ENCODE measurements at places on chromosomes 6 and 20.
A peak's percentile ranks its signal among the peaks of the same experiment; 100 is the strongest.

DNA sequence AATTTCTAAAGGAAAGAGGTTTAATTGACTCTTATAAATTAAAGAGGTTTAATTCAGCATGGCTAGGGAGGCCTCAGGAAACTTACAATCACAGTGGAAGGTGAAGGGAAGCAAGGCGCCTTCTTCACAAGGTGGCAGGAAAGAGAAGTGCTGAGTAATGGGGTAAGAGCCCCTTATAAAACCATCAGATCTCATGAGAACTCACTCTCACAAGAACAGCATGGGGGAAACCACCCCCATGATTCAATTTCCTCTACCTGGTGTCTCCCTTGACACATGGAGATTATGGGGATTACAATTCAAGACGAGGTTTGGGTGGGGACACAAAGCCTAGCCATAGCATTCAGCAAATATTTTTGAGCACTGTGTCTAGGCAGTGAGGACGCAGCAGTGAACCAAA is 3.9 kb upstream of the IPCEF1 start:
- DNase-seq: no peak

- no peak for DNase-seq
These were observed 139.7 kb downstream of the MTHFD1L start for GRCh38 chr6:151005164-151005563.

GRCh38 chr6:165804331-165805066 is 141.5 kb upstream of the PDE10A start:
- peak; percentile 2 for DNase-seq

DNA sequence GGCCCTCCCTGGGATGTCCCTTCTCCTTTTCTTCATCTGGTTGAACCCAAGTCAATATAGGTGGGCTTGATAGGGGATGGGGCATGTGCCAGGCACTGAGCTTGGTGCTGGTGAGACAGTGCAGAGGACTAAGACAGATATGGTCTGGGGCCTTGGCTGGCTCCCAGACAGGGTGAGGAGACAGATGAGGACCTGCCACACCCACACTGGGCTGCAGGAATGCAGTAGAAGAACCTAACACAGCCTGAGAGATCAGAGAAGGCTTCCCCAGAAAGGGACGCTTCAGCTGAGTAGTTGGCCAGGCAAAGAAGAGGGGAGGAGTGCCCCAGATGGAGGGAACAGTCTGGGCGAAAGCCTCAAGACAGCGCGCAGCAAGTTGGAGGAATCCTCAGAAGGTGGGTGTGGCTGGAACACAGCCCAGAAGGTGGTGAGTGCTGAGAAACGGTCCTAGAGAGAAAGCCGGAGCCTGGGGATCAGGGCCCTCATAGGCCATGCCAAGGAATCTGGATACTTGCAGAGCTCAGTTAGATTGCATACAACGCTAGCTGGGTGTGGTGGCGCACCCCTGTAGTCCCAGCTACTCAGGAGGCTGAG is 26.4 kb downstream of the CD40 start:
- DNase-seq: peak; percentile 20

- peak; percentile 33 for DNase-seq
These were observed 472.1 kb upstream of the RNF217 start for GRCh38 chr6:124490122-124490521.

DNA sequence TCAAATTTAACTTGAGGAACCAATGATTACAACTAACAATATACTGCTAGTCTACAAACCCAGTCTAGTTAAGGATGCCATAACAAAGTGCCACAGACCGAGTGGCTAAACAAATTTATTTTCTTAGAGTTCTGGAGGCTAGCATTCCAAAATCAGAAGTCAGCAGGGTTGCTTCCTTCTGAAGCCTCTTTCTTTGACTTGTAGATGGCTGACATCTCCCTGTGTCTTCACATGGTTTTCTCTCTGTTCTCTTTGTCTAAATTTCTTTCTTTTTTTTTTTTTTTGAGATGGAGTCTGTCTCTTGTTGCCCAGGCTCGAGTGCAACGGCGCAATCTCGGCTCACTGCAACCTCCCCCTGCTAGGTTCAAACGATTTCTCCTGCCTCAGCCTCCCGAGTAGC is 56.1 kb downstream of the NCOA3 start:
- no peak for DNase-seq

DNA sequence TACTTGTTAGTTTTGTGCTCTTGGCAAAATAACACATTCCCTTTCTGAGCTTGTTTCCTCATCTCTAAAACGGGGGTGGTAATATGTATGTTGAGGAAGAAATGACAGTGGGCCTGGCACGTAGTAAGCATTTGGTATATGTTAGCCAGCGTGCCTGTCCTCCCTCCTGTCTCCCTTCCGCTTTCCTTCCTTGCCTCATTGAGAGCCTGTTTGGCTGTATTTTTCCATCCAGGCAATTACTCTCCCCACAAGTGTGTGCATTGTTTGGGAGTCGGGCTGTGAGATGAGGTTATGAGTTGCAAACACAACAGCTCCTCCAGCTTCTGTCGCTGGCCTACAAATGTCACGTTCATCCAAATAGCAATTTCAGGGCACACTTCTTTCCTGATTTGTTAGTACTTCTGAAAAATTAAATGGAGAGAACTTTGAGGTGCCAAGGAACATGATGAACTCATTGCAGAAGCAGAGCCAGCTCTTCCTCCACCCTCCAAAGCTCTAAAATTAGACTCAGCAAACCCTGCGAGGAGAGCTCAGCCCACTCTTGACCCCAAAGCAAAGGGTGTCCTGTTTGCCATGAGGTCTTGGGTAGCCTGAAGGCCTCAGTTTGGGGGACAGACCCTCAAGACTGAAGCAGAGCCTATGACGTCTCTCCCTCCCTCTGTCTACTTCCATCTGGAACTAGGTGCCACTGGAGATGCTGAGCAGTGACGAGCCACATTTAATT is 50.7 kb upstream of the TOX2 start:
- DNase-seq: no peak

DNA sequence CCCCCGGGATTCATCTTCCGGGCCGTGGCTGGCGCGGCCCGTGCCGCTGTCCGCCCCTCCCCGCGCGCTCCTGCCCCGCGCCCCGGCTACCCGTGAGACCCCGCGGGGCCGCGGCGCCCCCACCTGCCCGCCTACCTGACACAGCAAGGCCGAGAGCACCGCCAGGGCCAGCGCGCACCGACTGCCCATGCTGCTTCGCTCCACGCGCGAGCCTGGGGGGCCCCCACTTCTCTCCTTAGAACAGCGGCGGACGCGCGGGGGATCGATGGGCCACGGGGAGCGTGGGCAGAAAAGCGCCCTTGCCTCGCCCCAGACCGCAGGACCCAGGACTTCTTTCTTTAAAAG is 955 bp downstream of the DLL1 start:
- DNase-seq: no peak

GRCh38 chr6:15874821-15875220 is 212.0 kb upstream of the DTNBP1 start:
- DNase-seq: peak; percentile 38

DNA sequence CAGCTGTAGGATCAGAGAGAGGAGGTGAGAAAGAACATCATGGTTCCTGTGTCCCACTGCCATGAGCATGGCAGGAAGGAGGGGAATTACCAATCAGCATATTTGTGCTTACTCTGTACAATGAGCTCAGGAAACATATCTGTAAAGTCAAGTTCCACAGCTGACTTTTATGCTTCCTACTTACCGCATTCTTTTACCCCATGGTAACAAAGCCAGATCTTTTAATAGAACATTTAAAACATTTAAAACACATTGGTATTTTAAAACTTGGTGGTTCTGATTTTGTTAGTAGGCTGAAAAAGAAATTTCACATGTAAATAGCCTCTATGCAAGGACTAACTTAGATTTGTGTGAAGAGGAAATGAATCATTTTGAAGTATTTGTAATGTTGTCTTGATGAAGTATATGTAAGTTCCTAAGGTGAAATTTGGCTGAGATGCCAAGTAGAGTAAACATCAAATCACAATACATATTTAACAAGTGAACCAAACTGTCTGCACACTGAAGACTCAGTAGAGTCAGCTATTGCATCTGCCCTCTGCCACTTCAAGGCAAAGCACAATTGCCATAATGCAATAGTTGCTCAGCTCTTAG is 114.7 kb downstream of the GJA10 start:
- DNase-seq: peak; percentile 91

GRCh38 chr20:49187330-49187850 is 744 bp downstream of the STAU1 start:
- no peak for DNase-seq

- no peak for DNase-seq
These were observed 529.1 kb upstream of the CITED2 start for GRCh38 chr6:139903411-139904157.

DNA sequence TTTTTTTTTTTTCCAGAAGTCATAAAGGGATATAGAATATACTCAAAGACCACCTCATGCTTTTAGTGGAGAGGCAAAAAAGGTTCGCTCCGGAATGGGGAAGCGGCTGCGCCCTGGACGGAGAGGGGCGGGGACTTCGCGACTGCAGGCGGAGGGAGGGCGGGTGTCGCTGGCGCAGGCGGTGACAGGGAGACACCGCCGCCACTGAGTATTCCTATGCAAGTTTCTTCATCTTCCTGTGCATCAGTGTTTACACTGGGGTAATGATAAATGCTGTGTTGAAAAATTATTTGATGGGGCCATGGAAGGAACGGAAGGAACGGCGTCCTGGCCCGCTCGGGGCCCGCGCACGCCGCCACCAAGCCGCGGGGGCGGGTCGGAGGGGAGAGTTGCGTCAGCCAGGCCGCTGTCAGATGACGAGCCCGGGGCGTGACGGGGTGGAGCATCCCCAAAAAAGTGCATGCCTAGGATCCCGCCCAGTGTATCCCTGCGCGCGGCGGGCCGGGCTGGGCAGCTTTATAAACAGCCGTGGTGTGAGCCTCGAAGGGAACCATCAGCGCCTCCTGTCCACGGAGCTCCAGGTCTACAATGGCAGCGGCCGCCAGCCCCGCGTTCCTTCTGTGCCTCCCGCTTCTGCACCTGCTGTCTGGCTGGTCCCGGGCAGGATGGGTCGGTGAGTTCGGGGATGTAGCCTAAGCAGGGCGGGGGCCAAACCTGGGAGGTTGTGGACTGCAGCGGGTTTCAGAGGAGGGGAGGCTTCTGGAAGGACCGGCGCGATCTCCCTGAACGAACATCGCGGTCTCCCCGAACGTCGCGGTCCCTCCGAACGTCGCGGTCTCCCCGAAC is at the start of gene ULBP1:
ULBP1 (plus strand) TSS at position 482 of the 846 bp plus-strand sequence; CDS start at position 589, 107 bp downstream.
- DNase-seq: peak; percentile 64

DNA sequence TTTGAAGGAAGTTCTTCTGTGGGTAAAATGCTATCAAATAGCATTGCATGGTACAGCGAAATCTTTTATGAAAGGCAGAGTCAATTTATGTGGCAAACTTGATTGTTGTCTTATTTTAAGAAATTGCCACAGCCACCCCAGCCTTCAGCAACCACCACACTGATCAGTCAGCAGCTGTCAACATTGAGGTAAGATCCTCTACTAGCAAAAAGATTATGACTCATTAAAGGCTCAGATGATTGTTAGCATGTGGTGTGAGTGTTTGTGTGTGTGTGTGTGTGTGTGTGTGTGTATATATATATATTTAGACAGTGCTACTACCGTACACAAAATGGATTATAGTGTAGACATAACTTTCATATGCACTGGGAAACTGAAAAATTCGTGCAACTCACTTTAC is 27.8 kb downstream of the LRRN4 start:
- DNase-seq: peak; percentile 64
